ENCODE measurements at places on chromosomes 2 and 18. TPM values are rescaled to one million over a fixed set of nuclear protein-coding genes. Genes with fewer than 3 reads are reported as not detected.
A peak's percentile ranks its signal among the peaks of the same experiment; 100 is the strongest.

The EML6 gene
- 17.6 TPM for total RNA-seq

The KCNG2 gene
- 0.68 TPM for total RNA-seq

DNA sequence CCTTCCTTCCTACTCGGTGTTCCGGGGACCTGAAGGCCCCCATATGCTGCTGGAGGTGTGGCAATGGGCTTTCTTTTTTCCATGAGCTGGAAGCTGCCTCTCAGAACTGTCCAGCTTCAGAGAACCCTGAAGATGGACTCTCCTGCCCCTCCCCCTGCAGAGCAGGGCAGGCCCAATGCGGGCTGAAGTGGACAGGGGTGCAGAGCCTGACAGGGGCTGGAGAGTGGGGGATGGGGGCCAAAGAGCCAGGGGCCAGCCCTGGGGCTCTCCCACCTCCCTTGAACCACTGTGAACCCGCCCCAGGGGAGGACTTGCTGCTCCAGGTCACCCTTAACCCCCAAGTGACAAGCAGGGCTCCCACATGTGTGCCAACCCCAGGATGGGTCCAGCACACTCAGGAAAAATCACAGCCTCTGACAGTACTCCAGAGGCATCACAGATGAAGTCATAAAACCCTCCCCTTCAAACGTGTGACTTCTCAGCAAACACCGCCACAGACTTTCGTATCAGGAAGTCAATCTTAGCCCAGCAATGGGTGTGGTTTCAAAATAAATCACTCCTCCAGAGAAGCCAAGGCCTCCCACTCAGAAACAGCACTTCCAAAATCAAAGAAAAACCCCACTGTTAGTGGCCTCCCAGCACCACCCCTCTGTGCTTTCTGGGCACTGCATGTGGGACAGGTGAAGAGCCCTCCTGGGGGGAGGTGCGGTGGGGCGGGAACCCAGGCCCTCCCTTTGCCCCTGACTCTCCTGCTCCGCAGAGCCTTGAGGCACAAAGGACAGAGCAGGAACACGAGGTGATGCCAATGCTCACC is 135.8 kb downstream of the HDAC4 start:
- no peaks in the 10 kb centered on the region for H3K27me3 ChIP-seq
- peaks cover 63% of the 10 kb centered on the region for H3K4me1 ChIP-seq
- H3K4me3 ChIP-seq = no peak overlapping the region
- peak overlapping the region; percentile 34 for H3K27ac ChIP-seq
- DNase-seq = no peak

DNA sequence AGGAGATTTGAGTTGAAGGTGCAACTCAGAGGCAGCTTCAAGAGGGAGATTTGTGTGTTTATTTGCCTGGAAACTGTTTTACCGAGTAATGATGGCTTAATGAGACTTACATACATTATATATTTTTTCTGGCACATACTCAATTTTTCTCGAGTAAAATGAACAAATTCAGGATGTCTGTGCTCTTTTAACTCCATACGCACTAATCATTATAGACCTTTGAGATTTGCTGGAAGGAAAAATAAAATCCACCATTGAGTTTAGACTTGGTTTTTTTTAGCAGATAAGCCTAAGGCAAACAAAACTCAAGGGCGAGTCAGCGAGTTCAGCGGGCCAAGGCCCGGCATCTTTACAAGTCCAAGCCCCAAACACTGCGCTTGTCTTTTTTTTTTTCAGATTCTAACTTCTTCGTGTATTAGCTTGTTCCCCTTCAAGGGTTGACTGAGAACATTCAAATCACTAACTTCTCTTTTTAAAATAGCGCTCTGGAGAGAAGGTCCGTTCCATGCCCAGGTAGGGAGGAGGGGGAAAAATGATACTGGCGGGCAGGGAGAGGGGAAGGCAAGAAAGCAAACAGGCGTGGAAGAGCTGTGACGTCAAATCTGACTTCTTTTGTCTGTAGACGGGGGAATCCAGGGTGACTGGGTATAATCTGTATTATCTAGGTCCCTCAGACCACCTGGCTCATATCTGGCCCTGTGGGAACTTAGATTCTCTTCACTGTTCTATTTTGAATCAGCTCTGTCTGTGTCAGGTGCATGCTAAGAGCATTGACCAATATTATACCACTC is 72.7 kb upstream of the MAP3K20 start:
- H3K27ac ChIP-seq = no peak overlapping the region
- peaks cover 26% of the 10 kb centered on the region for H3K4me1 ChIP-seq
- H3K4me3 ChIP-seq = no peak overlapping the region
- H3K36me3 ChIP-seq = peaks cover 25% of the 10 kb centered on the region
- H3K27me3 ChIP-seq = no peaks in the 10 kb centered on the region

- H3K4me1 ChIP-seq = no peaks in the 10 kb centered on the region
- no peaks in the 10 kb centered on the region for H3K27me3 ChIP-seq
- no peak for DNase-seq
Measured at GRCh38 chr2:167939514-167940345, 307.7 kb downstream of the STK39 start.

GRCh38 chr2:57542081-57542480 is 504.5 kb upstream of the VRK2 start:
- no peaks in the 10 kb centered on the region for H3K36me3 ChIP-seq
- DNase-seq = no peak
- no peak overlapping the region for H3K27ac ChIP-seq
- H3K4me1 ChIP-seq = no peaks in the 10 kb centered on the region
- no peaks in the 10 kb centered on the region for H3K27me3 ChIP-seq
- no peak overlapping the region for H3K4me3 ChIP-seq

DNA sequence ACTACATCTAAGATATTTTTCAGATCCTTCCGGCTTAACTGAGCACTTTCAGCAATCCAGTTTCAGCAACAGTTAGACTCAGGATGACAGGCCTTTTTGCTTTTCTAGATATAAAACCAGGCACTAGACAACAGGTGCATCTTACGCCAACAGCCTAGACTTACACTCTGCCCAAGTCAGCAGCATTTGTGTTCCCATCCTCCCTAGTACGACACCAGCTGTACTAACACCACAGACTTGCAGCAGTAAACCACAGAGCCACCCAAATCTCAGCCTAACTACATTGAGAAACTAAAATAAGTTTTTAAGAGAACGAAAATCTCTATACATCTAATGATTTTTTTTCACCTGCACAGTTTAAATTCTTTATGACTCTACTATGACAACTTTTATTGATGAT is 89.9 kb upstream of the DNMT3A start:
- no peak for DNase-seq
- H3K27me3 ChIP-seq = no peaks in the 10 kb centered on the region
- H3K4me1 ChIP-seq = no peaks in the 10 kb centered on the region
- no peak overlapping the region for H3K27ac ChIP-seq

GRCh38 chr2:101123795-101124471 is 27.2 kb downstream of the TBC1D8 start:
- H3K36me3 ChIP-seq = no peaks in the 10 kb centered on the region
- no peaks in the 10 kb centered on the region for H3K27me3 ChIP-seq
- DNase-seq = no peak
- H3K27ac ChIP-seq = no peak overlapping the region
- peaks cover 12% of the 10 kb centered on the region for H3K4me1 ChIP-seq
- H3K4me3 ChIP-seq = no peak overlapping the region

Data from adrenal gland (tissue), 19 donors.